CD8-positive, alpha-beta memory T cell (primary cell): ENCODE measurements at places on chromosomes 12 and 14. TPM values are rescaled to one million over a fixed set of nuclear protein-coding genes. Genes with fewer than 3 reads are reported as not detected.

CPNE6 gene
- total RNA-seq: not detected

GLIPR1L1 gene
- total RNA-seq: not detected

GRCh38 chr14:24664366-24664765 is 30.4 kb upstream of the GZMB start:
- no peak for DNase-seq

- no peak for DNase-seq
Observed at GRCh38 chr14:99810559-99810874, 17.3 kb downstream of the EML1 start.

DNA sequence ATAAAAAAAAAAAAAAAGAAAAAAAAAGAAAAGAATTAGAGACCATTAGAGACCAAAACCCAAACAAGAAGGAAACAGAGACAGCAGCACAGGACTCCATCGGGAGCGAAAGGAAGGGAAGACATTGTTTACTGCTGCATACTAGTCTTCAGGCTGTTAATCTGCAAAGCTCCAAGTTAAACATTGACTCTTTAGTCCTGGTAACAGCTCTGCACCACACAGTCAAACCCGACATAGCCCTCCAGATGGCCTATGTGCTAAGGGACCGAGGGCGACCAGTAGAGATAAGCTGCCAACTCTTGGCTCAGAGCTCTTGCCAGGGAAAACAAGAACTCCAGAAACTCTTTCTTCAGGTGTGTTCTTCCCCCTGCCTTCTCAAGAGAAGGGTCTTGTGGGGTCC is 7.8 kb downstream of the P2RX4 start:
- no peak for DNase-seq

- DNase-seq: no peak
Observed at GRCh38 chr12:27273114-27273513, 29.0 kb downstream of the STK38L start.

DNA sequence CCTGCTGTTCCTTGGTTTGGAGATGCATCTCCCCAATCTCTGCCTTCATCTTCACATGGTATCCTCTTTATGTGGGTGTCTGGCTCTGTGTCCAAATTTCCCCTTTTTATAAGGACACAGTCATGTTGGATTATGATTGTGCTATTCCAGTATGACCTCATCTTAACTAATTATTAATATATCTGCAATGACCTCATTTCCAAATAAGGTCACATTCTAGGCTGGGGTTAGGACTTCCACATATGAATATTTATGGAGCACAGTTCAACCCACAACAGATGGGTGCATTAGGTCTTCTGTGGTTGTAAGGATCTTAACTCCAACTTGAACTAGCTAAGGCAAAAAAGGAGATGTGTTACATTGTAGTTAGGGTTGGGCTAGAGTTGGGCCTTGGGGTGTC is 69.4 kb downstream of the ADCK1 start:
- no peak for DNase-seq

DNA sequence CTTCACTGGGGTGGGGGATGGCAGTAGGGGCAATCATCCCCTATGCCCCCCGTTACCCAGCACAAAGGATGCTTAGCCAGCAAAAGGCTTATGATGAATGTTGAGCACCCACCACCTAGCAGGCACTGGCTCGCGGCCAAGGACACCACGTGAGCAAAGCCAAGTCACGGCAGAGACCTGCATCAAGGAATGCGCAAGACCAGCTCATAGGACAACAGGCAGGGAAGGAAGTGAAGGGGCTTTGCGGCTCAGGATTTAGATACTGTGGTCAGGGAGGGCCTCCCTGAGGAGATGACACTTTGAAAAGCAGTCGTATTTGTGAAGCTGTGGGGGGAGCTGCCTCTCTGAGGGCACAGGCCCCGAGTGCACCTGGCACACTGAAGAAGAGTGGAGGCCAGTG is 32.8 kb downstream of the SH2B3 start:
- DNase-seq: peak; percentile 52

DNA sequence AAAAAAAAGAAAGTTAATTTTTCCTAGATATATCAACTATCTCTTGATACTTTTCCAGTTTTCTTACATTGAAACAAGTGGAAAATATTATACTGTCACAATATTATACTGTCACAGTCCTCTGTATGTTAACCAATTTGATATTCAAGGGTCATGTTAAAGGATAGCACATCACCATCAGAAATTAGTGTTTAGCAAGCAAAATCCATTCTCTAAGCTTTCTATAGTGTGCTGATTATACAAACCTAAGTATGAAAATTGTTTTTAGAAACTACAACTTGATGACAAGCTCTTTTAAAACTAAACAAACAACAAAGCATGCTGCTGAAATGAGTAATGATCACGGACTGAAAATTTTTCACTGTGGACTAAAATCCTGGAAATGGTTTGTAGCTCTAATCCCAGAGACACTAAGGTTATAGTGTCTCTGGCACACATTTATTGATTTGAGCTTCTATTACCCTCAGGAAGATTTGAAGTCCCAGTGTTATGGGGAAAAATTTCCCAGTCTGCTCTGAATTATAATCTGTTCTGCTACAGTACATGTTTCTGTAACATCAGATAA is 9.7 kb downstream of the SPTSSA start:
- no peak for DNase-seq

DNA sequence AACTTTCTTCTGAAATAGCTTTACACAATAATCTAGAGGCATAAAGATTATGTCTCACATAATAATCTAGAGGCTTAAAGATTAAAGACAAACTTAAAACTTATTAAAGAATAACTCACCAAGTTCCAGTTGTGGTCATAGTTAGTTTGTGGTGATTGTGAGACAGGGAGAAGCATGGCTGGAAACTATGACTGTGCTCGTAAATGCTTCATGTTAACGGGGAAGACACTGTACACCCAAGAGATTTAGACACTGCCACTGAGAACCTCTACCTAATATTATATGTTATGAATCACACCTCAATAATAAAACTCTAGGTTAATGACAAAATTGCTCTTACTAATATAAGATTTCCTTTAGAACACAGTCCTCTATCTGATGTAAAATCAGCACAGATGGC is 541.6 kb downstream of the TMEM121 start:
- no peak for DNase-seq
